Ascending aorta (tissue), 2 donors: ENCODE measurements at places on chromosomes 11 and 22.

DNA sequence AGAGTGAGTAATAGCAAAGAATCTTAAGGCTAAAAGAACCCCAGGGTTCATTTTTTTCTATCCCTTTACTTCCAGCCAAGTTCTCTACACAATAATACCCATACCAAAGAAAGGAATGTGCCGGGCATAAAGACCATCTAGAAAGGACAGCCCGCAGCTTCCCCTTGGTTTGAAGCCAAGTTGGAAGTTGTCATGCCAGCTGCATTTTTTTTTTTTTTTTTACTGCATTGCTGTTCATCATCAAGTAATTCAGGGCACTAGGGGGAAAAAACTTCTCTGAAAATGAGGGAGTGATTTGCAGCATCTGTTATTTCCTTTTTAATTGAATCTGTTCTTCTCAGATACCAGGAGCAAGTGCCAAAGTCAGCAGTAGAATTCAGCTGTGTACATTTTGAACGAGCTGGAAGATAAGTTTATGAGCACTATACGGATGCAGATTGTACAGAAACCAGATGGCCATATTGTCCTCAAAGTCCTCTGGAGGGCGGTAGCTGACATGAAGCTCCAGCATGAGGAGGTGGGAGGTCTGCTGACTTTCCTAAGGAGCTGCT lies 56.4 kb downstream of the UBASH3B start:
- DNase-seq: no peak
- H3K4me3 ChIP-seq: no peak overlapping the region
- H3K4me1 ChIP-seq: no peaks in the 10 kb centered on the region
- no peak overlapping the region for H3K27ac ChIP-seq
- H3K27me3 ChIP-seq: no peaks in the 10 kb centered on the region

GRCh38 chr11:68541116-68541515 lies 80.6 kb downstream of the PPP6R3 start:
- H3K36me3 ChIP-seq: peaks cover 30% of the 10 kb centered on the region
- no peak overlapping the region for H3K4me3 ChIP-seq
- no peak overlapping the region for H3K27ac ChIP-seq
- no peaks in the 10 kb centered on the region for H3K27me3 ChIP-seq
- H3K4me1 ChIP-seq: peaks cover 5% of the 10 kb centered on the region
- DNase-seq: no peak

- H3K4me1 ChIP-seq: no peaks in the 10 kb centered on the region
- H3K4me3 ChIP-seq: no peak overlapping the region
- H3K36me3 ChIP-seq: no peaks in the 10 kb centered on the region
- H3K27ac ChIP-seq: no peak overlapping the region
Observed at GRCh38 chr11:131598305-131598704, 227.9 kb downstream of the NTM start.

DNA sequence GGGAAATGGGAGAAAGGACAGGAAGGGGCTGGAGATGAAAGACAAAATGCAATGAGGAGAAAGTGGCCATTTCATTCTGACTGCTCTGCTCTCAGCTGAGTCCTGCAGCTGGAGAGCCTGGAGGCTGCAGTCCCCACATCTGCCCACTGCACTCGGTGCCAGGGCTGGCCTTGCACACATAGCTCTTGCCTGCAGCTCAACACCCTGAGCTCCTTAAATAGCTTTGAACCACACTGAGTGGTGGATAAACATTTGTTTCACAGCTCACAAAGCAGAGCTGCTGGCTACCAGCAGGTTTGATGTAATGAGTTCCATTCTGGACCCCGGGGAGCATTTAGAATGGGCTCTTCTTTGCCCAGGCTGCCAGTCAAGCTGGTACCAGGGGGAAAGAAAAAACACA lies 426.1 kb upstream of the CADM1 start:
- no peaks in the 10 kb centered on the region for H3K4me1 ChIP-seq
- no peak overlapping the region for H3K4me3 ChIP-seq
- no peak for DNase-seq
- H3K27ac ChIP-seq: no peak overlapping the region

DNA sequence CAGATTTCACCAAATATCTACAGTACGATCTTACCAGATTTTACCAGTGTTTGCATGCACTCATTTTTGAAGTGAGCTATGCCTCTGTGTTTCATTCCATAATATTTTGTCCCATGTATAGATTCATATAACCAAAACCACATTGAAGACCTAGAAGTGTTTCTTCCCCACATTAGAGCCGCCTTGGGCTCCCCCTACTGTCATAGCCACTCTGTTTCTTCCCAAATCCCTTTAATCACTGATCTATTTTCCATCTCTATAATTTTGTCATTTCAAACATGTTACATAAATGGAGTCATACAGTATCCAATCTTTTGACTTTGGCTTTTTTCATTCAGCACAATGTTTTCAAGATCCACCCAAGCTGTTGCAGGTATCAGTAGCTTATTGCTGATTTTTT lies 12.7 kb downstream of the MRGPRX3 start:
- no peaks in the 10 kb centered on the region for H3K27me3 ChIP-seq
- H3K36me3 ChIP-seq: no peaks in the 10 kb centered on the region
- H3K4me3 ChIP-seq: no peak overlapping the region
- no peak overlapping the region for H3K27ac ChIP-seq
- DNase-seq: no peak
- no peaks in the 10 kb centered on the region for H3K4me1 ChIP-seq

DNA sequence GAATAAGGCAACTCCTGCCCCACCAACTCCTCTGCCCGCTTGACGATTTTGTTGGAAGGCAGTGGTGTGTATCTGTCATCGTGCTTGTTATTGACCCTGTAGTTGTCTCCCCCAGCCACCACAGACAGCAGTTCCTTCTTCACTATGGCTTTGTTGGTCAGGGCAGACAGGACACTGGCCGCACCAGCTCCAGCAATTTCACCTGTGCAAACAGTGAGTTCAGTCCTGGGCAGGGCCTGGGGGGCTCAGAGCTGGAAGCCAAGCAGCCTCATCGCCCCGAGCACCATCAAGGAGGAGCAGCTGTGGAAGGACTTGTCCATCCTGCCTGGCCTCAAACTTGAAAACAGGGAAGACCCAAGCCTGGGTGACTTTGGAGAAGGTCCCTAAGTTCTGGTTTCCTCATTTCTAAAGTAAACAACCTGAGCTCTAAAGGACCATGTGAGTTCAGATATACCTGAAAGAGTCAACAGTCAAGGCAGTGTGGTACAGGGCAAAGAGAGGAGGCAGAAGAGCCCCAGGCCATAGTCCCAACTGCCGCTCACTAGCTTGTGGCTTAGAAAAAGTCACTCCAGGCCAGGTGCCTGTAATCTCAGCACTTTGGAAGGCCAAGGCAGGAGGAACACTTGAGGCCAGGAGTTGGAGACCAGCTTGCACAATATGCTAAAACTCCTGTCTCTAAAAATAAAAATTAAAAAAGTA lies 4.6 kb downstream of the PLAAT2 start:
- no peak for DNase-seq
- H3K36me3 ChIP-seq: no peaks in the 10 kb centered on the region
- H3K4me1 ChIP-seq: no peaks in the 10 kb centered on the region
- H3K4me3 ChIP-seq: no peak overlapping the region
- H3K27ac ChIP-seq: no peak overlapping the region
- no peaks in the 10 kb centered on the region for H3K27me3 ChIP-seq

GRCh38 chr22:40960145-40960544 lies 9.0 kb downstream of the RBX1 start:
- no peak overlapping the region for H3K27ac ChIP-seq
- no peak overlapping the region for H3K4me3 ChIP-seq
- peaks cover 5% of the 10 kb centered on the region for H3K4me1 ChIP-seq
- DNase-seq: no peak

DNA sequence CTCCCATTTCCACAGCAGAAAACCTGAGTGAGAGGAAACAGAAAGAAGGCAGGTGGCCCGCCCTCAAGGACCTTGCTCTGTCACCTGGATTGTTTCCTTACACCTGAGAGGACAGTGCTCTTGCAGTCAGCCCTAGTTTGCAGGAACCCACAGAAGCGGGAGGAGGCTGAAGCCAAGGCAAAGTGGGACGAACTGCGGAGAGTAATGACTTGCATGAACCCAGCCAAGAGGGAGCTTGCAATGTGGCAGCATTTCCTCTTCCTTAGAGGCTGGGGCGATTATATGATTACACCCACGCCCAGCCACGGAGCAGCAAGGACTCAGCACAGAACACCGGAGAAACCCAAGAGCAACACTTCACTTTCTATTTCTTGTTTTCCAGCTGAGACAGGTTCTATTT lies 102.6 kb downstream of the SPON1 start:
- H3K4me1 ChIP-seq: no peaks in the 10 kb centered on the region
- no peak overlapping the region for H3K27ac ChIP-seq
- H3K27me3 ChIP-seq: no peaks in the 10 kb centered on the region
- no peaks in the 10 kb centered on the region for H3K36me3 ChIP-seq

GRCh38 chr22:49790912-49791311 lies 36.8 kb downstream of the BRD1 start:
- peaks cover 23% of the 10 kb centered on the region for H3K4me1 ChIP-seq
- no peak overlapping the region for H3K27ac ChIP-seq
- H3K36me3 ChIP-seq: peaks cover 46% of the 10 kb centered on the region
- no peak overlapping the region for H3K4me3 ChIP-seq
- no peaks in the 10 kb centered on the region for H3K27me3 ChIP-seq
- DNase-seq: no peak

GRCh38 chr11:27722953-27723344 lies 22.7 kb upstream of the BDNF start:
- peaks cover 16% of the 10 kb centered on the region for H3K4me1 ChIP-seq
- H3K36me3 ChIP-seq: no peaks in the 10 kb centered on the region
- no peak overlapping the region for H3K27ac ChIP-seq
